Panc1 (cell line): ENCODE measurements at places on chromosomes 12 and 14. TPM values are rescaled to one million over a fixed set of nuclear protein-coding genes. Genes with fewer than 3 reads are reported as not detected.

The POTEM gene
- total RNA-seq: not detected

The CFAP251 gene
- total RNA-seq: 4.2 TPM

The NTN4 gene
- 17.1 TPM for total RNA-seq

The RERG gene
- total RNA-seq: not detected

The HOXC6 gene
- total RNA-seq: 52.2 TPM

The ACRBP gene
- total RNA-seq: 0.54 TPM

DNA sequence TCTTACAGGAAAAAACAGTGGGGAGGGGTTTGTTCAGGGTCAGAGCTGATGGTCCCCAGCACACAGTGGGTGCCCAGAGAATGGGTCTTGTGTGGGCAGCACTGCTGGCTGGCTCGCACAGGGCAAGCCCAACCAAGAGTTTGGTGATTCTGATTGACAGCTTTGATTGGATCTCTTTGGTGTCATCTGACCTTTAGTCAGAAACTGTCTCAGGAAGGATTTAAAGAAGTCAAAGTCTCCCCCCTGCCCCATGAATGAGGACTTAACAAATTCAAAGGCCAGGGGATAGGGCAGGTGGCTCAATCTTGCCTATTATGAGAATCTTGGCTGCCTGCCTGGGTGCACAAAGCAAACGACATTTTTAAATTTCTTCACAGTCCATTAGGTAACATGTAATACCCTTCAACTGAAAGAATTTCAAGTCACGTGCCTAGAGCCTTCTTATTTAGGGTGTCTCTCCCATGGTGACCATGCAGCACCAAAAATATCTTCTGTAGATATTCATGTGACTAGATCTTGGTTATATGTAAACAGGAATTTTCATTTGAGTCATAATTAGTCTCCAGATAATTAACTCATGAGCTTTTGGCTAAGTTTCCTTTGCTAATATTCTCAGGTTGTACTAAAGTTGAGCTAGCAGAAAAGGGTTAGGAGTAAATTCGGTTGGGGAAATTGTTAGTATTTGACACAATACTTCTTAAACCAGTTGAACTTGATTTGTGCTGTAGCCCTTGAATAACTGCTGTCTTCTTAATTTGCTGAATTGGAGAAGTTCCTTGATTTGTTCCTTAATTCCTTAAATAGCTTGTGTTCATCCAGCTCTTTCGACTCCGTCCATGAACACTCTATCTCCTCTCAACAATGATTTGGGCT lies 54.5 kb upstream of the HECTD1 start:
- no peaks in the 10 kb centered on the region; the same call in 1 of the 2 replicates for H3K4me1 ChIP-seq
- no peak overlapping the region for H3K27ac ChIP-seq
- no peak overlapping the region for H3K4me3 ChIP-seq
- H3K36me3 ChIP-seq: no peaks in the 10 kb centered on the region
- no peak for DNase-seq

DNA sequence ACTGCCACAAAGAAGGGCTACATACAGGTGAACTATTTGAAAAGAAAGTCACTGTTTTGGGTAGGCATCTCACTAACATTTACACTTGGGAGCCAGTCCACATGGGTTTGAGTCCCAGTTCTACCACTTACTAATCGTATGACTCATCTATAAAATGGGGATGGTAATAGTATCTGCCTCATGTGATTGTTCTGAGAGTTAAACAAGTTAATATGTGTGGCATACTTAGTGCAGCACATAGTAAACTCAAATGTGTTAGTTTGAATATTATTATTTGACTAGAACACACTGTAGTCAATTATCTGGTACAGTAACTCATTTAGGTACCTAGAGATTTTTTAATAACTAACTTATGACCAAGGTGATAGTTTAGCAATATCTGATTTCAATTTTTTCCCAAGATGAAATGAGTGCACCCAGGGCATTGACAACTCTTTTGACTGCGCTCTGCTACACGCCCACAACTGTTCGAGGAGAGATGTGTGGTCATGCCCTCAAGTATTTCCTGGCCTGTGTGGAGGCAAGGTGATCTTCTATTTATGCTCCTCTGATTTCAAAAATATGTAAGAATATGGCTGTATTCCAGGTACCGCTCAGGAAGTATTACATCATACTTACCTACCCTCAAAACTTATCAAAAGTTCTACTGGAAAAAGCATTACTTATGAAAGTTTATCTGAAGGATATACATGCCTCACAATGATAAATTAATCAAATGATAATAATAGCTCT lies 210.6 kb upstream of the EGLN3 start:
- no peaks in the 10 kb centered on the region for H3K27me3 ChIP-seq
- H3K4me3 ChIP-seq: no peak overlapping the region
- H3K4me1 ChIP-seq: no peaks in the 10 kb centered on the region
- H3K36me3 ChIP-seq: no peaks in the 10 kb centered on the region
- DNase-seq: no peak

GRCh38 chr14:50012644-50013043 lies 103.7 kb downstream of the VCPKMT start:
- no peak overlapping the region for H3K4me3 ChIP-seq
- H3K36me3 ChIP-seq: no peaks in the 10 kb centered on the region
- no peak for DNase-seq

- no peaks in the 10 kb centered on the region; the same call in none of the 2 replicates for H3K36me3 ChIP-seq
- no peaks in the 10 kb centered on the region for H3K27me3 ChIP-seq
Observed at GRCh38 chr14:24162093-24162492, 1.0 kb downstream of the IRF9 start.

DNA sequence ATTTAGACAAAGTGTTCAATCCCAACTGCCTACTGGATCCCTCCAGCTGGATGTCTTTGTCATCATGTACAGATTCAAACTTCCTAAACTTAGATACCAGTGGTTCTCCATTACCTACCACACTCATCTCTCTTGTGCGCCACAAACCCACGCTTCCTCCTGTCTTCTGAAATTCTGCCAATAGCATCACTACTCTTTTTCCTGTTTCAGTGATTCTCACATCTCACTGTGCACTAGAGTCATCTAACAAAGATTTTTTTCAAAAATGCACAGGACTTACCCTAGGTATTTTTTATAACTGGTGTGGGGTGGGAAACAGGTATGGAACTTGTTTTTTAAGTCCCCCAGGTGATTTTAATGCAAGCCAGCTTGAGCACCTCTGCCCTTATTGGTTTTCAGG lies 5.9 kb downstream of the PSMB5 start:
- H3K4me3 ChIP-seq: no peak overlapping the region
- H3K27me3 ChIP-seq: no peaks in the 10 kb centered on the region
- H3K27ac ChIP-seq: no peak overlapping the region
- no peaks in the 10 kb centered on the region for H3K4me1 ChIP-seq
- H3K36me3 ChIP-seq: peaks cover 8% of the 10 kb centered on the region
- DNase-seq: no peak

DNA sequence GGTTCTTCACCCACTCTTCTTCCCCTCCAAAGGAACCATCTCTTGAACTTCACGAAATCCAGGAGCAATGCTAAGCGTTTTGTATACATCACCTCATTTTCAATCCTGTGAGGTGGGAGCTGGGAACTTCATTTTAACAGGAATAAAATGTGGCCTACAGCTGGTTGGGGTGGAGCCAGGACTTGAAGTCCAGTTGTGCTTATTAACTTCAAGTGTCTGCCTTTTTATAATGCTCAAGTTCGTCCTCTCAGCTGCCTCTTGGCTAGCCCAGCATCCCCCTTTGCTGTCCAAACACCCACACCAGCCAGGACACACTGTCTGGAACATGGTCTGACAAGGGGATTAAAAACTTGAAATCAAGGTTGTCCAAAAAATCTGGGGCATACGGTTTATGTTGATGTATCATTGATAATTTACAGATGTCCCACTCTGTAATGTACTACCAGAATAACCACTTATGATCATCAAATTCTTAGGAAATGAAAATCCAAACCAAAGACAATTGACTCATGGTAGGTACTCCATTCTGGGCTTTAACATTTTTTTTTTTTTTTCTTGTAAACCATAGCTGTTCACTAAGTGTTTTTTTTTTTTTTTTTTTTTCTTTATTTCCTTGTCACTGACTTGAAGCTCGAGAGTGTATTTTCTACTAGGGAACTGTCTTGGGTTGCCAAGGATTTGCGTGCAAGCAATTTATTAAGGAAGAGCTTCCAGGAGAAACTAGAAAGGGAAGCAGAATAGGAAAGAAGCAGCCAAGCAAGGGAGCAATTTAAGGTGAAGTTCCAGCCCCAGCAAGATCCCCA lies 252.3 kb downstream of the EFCAB11 start:
- 0 out of 2 replicates have a peak, but pooled peaks cover 3% of the 10 kb centered on the region for H3K4me1 ChIP-seq
- no peaks in the 10 kb centered on the region for H3K27me3 ChIP-seq
- peak overlapping the region; percentile 53 for H3K4me3 ChIP-seq
- no peaks in the 10 kb centered on the region for H3K36me3 ChIP-seq
- no peak for DNase-seq
- H3K27ac ChIP-seq: peak overlapping the region; percentile 74

- DNase-seq: no peak
- H3K4me1 ChIP-seq: no peaks in the 10 kb centered on the region
- H3K27ac ChIP-seq: no peak overlapping the region
- no peaks in the 10 kb centered on the region; the same call in 1 of the 2 replicates for H3K27me3 ChIP-seq
- no peaks in the 10 kb centered on the region for H3K36me3 ChIP-seq
Observed at GRCh38 chr12:115324949-115325593, 641.1 kb upstream of the TBX3 start.

DNA sequence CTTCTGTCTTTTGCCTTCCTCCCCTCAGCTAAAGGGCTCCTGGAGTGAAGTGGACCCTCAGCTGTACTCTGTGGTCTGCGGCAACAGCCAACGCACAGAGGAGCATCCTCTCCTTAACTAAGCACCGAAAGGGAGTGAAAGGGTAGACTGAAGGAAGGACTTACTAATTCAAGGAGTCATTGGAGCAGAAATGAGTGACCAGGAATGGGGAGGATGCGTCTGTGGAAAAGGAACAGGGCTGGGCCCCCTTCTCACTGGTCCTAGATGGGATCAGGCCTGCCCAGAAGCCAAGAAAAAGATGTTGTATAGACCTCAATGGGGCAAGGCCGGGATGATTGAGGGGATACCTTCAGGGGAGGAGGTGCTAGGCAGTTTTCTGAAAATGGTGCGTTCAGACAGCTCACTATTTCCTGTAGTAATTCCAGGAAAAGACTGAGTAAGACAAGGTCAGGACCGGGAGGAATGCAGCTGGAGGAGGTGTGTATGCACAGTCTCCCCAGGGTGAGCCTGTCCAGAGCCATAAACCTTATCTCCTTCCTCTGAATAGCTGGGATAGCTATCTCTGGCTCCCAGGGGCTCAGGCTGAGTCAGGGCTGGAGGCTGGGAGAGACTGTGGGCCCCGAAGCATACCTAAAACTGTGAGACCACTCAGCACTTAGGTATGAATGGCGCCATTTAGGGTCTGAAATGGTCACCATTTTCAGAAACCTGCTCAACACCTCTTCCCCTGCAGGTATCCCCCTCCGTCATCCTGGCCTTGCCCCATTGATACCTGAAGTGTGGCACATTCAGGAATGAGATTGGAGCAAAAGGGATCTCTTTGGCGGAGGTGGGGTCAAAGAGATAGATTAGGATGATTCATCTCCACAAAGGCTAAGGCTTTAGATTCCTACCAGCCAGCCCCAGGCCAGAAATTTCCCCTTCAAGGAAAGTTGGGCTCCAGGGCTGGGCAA lies 20.2 kb upstream of the KRT8 start:
- no peaks in the 10 kb centered on the region for H3K36me3 ChIP-seq
- DNase-seq: no peak
- peaks cover 58% of the 10 kb centered on the region for H3K4me1 ChIP-seq
- H3K4me3 ChIP-seq: no peak overlapping the region

DNA sequence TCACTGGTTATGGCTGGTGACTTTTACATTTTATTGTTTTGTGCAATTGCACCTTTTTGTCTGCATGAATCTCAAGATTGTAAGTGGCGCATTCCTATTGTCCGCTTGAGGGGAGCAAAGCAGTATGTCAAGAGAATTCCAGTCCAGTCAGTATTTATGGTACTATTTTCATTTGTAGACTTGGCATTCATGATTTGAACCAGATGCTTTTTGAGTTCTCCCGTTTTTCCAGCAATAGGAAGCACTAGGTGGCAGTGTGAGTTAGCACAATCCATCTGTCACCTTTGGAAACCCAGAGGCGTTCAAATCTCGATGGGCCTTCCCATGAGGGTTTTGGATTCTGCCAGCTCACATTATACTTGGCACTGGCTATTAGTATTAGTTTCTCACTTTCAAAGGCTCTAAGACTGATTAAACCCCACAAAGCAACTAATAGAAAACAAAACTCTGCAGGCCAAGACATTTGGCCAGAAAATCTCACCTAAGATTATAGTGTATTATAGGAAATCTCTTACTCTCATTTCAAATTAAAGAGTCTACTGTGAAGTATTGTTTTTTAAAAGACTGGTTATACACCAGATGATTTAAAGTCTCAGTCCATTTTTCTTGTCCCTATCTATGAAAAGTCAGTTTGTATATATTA lies 2.2 kb downstream of the DACT1 start:
- H3K4me1 ChIP-seq: no peaks in the 10 kb centered on the region
- no peak overlapping the region for H3K27ac ChIP-seq
- peak; percentile 27 for DNase-seq
- H3K4me3 ChIP-seq: no peak overlapping the region
- peaks cover 20% of the 10 kb centered on the region for H3K27me3 ChIP-seq

DNA sequence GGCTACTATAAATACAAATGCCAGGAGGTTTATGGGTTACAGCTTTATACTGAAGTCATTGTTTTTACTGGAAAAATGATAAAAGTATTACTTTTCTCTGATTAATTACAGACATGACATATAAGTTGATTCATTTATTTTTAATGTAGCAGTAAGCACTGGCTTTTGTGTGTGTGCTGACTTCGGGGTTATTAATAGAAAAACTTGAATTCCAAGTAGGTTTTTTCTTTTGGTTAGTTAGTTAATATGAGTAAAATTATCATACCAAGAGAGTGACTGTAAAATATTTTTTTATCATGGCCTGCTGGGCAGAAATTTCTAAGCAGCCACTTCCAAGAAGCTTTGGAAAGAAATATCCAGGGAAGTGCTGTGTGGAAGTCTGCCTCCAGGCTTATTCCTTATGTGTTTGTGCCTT lies 56.4 kb downstream of the IFT81 start:
- H3K36me3 ChIP-seq: no peaks in the 10 kb centered on the region
- H3K27ac ChIP-seq: no peak overlapping the region
- H3K4me3 ChIP-seq: no peak overlapping the region
- no peaks in the 10 kb centered on the region for H3K27me3 ChIP-seq
- H3K4me1 ChIP-seq: no peaks in the 10 kb centered on the region

DNA sequence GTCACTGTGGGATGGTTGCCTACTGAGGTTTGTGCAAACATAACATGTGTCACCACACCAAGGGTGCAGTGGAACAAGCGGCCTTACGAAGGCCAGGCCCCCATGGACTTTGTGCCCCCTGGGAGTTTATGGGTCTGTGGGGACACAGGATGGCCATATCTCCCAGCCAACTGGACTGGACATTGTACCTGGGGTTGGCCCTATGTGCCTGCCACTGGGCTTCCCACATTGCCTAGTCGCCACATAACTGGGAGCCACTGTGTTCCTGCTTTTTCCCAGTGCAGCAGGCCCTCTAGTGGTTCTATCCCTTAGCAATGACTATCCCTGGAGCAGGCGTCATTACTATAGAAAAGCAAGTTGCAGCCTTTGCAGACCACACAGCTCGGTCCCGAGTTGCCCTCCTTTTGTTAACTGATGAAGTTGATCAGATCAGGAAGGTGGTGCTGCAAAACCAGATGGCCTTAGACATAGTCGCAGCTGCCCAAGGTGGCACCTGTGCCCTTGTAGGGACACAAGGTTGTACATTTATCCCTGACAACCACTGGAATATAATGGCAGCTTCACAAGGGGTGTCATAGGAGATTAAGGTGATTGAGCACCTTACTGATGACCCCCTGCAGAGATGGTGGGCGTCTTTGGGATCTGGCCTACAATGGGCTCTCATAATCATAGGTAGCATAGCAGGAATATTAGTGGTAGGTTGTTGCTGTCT lies 15.2 kb upstream of the RNASE12 start:
- H3K27me3 ChIP-seq: no peaks in the 10 kb centered on the region
- peaks cover 8% of the 10 kb centered on the region for H3K4me1 ChIP-seq
- no peak overlapping the region for H3K4me3 ChIP-seq
- H3K27ac ChIP-seq: no peak overlapping the region
- H3K36me3 ChIP-seq: no peaks in the 10 kb centered on the region
